Activated CD8-positive, alpha-beta T cell treated with anti-CD3 and anti-CD28 coated beads, Interleukin-2, amount 10 ng/mL, durations not matched to agents 7 days and 5 days (primary cell): ENCODE measurements at places on chromosomes 3 and 15. TPM values are rescaled to one million over a fixed set of nuclear protein-coding genes. Genes with fewer than 3 reads are reported as not detected.

DNA sequence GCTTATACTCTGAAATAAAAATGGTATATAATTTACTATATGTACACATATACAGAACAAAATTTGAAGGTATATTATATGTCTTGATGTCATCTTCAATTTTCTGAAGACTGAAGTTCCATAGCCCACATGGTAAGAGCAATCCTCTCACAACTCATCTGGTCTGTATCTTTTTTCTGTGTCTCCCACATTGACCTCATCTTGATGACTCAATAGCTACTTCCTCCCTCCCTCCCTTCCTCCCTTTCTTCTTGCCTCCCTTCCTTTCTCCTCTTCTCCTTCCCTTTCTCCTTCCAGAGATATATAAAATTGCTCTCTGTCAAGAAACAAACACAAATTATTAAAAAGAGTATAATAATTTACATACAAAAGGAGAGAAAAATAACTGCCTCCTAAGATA, 268.5 kb downstream of the SQOR start:
- no peak for DNase-seq
- no peaks in the 10 kb centered on the region for H3K36me3 ChIP-seq
- H3K27me3 ChIP-seq = peaks cover 2% of the 10 kb centered on the region
- no peak overlapping the region for H3K4me3 ChIP-seq
- no peaks in the 10 kb centered on the region for H3K4me1 ChIP-seq

DNA sequence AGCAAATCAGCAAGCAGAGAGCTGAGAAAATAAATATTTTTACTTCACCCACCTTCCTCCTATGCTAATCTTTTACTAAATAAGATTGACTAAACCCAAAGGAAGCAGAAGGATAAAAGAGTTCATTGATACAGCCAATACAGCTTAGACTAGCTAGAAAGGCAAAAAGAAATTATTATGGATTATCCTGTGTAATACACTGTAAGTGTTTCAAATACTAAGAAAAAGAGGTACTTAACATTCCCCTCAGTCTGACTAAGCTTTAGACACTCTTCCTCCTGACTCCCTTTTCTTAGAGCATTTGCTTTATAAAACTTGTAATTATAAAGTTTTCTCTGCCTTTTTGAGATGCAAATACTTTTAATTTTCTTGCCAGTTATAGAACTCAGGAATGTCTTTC, 848.9 kb upstream of the CADM2 start:
- no peak overlapping the region for H3K4me3 ChIP-seq
- H3K27me3 ChIP-seq = no peaks in the 10 kb centered on the region
- H3K27ac ChIP-seq = no peak overlapping the region
- no peak for DNase-seq
- H3K4me1 ChIP-seq = no peaks in the 10 kb centered on the region

Gene SH2D7
- 0.29 TPM for total RNA-seq

Gene ITIH1
- total RNA-seq = not detected

Gene VPS18
- total RNA-seq = 17.8 TPM

DNA sequence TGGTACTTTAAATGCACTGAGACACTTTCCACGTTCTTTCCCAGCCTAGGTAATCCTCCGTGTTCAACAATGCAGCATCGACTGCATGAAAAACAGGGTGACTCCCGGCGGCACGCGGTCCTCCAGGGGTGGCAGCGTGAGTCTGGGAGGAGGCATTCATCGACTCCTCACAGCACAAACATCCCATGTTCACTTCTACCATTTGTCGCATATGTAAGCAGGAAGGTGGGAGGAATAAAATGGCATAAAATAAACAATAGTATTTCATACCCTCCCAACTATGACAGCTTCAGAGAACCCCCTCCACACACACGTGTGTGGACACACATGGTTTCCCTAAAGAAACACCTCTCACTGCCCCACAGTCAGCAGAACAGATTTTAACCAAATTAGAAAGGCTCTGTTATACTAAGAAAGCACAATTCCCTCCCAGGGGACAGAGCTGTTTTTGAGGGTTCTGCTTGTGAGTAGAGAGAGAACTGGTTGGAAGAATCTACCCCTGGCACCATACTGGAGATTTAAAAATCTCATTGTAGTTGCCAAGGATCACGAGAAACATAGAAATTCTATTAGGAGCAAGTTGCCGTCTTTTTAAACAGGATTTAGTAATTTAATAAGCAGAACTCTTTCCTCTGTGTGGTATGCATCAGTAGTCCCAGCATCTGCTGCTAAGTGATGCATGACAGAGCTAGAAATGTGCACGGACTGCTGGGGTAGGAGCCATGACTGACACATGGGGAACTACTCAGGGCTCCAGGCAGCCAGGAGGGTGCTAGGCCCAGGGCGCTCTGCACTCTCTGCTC, 6.0 kb downstream of the FAM43A start:
- no peak overlapping the region for H3K27ac ChIP-seq
- no peak for DNase-seq
- H3K36me3 ChIP-seq = no peaks in the 10 kb centered on the region
- H3K4me3 ChIP-seq = no peak overlapping the region
- peaks cover 30% of the 10 kb centered on the region for H3K27me3 ChIP-seq

Gene CRABP1
- not detected for total RNA-seq

Gene ANKUB1
- total RNA-seq = not detected

GRCh38 chr15:69515508-69515907, 62.9 kb downstream of the RPLP1 start:
- H3K36me3 ChIP-seq = no peaks in the 10 kb centered on the region
- peaks cover 30% of the 10 kb centered on the region for H3K27me3 ChIP-seq
- no peak for DNase-seq
- peaks cover 4% of the 10 kb centered on the region for H3K4me1 ChIP-seq
- no peak overlapping the region for H3K4me3 ChIP-seq
- H3K27ac ChIP-seq = no peak overlapping the region

Gene NUDT16
- 8.3 TPM for total RNA-seq

Gene IL16
- 243 TPM for total RNA-seq

- DNase-seq = no peak
- H3K4me3 ChIP-seq = no peak overlapping the region
- no peaks in the 10 kb centered on the region for H3K36me3 ChIP-seq
- peaks cover 18% of the 10 kb centered on the region for H3K4me1 ChIP-seq
Observed at GRCh38 chr3:9233101-9233500, 16.3 kb downstream of the SRGAP3 start.

GRCh38 chr3:168881804-168882203, 781.7 kb downstream of the MECOM start:
- H3K27ac ChIP-seq = no peak overlapping the region
- no peaks in the 10 kb centered on the region for H3K4me1 ChIP-seq
- H3K4me3 ChIP-seq = no peak overlapping the region

Gene ARHGEF26
- total RNA-seq = not detected

GRCh38 chr3:82505079-82505756, 743.8 kb upstream of the GBE1 start:
- no peak overlapping the region for H3K27ac ChIP-seq
- H3K36me3 ChIP-seq = no peaks in the 10 kb centered on the region
- DNase-seq = no peak
- no peak overlapping the region for H3K4me3 ChIP-seq
- no peaks in the 10 kb centered on the region for H3K27me3 ChIP-seq

DNA sequence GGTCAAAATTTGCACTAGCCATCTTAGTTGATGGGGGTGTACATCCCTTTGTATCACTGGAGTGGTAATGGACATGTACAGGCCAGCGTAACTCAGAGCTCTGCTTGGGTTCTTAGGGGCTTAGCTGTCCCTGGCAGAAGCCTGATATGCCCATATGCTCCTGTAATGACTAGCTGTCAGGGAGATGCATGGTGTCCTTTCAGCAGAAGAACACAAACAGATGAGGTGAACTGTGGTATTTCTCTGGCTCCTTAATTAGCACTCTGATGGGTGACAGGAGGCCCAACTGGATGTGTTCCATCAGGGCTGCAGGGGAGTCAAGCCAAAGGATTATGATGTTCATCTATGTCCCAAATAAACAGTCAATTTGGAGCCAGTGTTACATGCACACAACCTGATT, 774.5 kb downstream of the AGBL1 start:
- H3K4me3 ChIP-seq = no peak overlapping the region
- H3K4me1 ChIP-seq = no peaks in the 10 kb centered on the region
- no peaks in the 10 kb centered on the region for H3K27me3 ChIP-seq
- no peak for DNase-seq
- H3K27ac ChIP-seq = no peak overlapping the region

DNA sequence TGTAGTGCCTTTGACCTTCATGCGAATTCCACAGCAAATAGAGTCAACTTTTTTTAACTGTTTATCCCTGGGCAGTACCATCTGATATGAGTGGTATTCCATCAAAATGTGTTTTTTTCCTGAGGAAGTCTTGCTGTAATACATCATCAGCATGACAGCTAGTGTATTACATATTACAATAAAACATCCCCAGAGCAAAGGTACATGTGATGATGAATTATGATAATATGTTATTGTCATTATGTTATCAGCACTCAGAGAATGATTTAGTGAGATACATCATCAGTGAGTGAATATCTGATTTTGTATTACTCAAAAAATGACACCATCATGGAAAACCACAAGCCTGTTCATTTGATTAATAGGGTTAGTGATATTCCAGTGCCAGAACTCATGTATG, 69.7 kb upstream of the ARL6 start:
- H3K36me3 ChIP-seq = no peaks in the 10 kb centered on the region
- H3K4me1 ChIP-seq = no peaks in the 10 kb centered on the region
- H3K27me3 ChIP-seq = no peaks in the 10 kb centered on the region
- no peak overlapping the region for H3K27ac ChIP-seq
- no peak for DNase-seq

Gene MAPK6
- total RNA-seq = 31.8 TPM

Gene CISH
- total RNA-seq = 394 TPM

Gene GMPS
- total RNA-seq = 102 TPM

GRCh38 chr3:190429681-190430080, 20.0 kb downstream of the TMEM207 start:
- no peak overlapping the region for H3K27ac ChIP-seq
- H3K36me3 ChIP-seq = no peaks in the 10 kb centered on the region
- peaks cover 2% of the 10 kb centered on the region for H3K4me1 ChIP-seq
- DNase-seq = no peak

- DNase-seq = no peak
- H3K27me3 ChIP-seq = no peaks in the 10 kb centered on the region
- no peak overlapping the region for H3K4me3 ChIP-seq
Observed at GRCh38 chr3:78703944-78704343, 1063.9 kb downstream of the ROBO1 start.

DNA sequence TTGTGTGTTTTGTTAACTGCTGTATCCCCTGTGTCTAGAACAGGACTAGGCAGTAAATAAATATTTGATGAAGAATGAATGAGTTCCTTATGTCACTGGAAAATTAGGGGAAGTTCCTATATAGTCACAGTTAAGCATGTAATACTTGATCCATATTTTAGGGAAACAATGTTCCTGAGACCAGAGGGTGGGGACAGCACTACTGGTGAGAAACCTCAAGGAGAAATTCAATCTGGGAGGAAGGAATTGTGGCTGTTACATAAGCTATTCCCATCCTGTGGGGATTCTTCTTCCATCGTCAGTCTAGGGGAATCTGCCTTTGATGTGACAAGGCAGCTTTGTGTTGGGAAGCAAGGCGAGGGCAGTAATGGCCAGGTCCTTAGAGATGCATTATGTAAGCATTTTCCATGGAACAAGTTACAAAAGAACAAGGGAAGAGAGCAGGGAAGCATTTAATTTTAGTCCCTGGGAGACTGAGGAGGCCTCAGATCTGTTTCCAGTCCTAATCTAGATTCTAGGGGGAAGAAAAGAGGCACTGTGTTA, 219.3 kb upstream of the TTC14 start:
- no peaks in the 10 kb centered on the region for H3K4me1 ChIP-seq
- no peak overlapping the region for H3K4me3 ChIP-seq
- no peak for DNase-seq
- no peaks in the 10 kb centered on the region for H3K27me3 ChIP-seq

DNA sequence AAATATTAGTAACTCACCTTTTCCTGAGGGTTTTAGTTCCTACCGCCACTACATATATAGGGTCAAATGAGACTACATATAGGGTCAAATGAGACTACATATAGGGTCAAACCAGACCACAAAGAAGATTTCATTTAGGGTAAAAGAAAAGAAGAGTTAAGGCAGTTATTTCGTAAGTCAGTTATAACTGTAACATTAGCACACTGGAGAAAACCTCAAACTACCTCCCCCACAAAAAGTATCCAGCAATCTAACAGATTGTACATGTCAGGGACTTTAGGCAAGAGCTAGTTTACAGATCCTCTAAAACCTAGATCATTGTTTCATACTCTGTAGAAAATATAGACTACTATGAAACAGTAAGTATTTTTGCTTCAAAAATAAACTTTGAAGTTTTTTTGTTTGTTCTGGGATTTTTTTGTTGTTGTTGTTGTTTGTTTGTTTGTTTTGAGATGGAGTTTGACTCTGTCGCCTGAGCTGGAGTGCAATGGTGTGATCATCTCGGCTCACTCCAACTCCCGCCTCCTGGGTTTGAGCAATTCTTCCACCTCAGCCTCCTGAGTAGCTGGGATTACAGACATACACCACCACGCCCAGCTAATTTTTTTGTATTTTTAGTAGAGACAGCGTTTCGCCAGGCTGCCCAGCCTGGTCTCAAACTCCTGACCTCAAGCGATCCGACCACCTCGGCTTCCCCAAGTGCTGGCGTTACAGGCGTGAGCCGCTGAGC, 92.4 kb upstream of the CGNL1 start:
- no peak overlapping the region for H3K4me3 ChIP-seq
- no peak overlapping the region for H3K27ac ChIP-seq
- H3K36me3 ChIP-seq = peaks cover 33% of the 10 kb centered on the region
- peaks cover 4% of the 10 kb centered on the region for H3K4me1 ChIP-seq
- H3K27me3 ChIP-seq = no peaks in the 10 kb centered on the region

GRCh38 chr15:94387442-94387841, 156.1 kb downstream of the MCTP2 start:
- DNase-seq = no peak
- no peaks in the 10 kb centered on the region for H3K27me3 ChIP-seq
- peak overlapping the region; percentile 15 for H3K4me3 ChIP-seq
- H3K27ac ChIP-seq = peak overlapping the region; percentile 80

Gene TUBGCP5
- total RNA-seq = 25.3 TPM

GRCh38 chr3:63193647-63194046, 84.5 kb upstream of the SYNPR start:
- no peak overlapping the region for H3K27ac ChIP-seq
- no peak for DNase-seq
- no peaks in the 10 kb centered on the region for H3K27me3 ChIP-seq
- no peaks in the 10 kb centered on the region for H3K36me3 ChIP-seq
- H3K4me1 ChIP-seq = no peaks in the 10 kb centered on the region
- no peak overlapping the region for H3K4me3 ChIP-seq

DNA sequence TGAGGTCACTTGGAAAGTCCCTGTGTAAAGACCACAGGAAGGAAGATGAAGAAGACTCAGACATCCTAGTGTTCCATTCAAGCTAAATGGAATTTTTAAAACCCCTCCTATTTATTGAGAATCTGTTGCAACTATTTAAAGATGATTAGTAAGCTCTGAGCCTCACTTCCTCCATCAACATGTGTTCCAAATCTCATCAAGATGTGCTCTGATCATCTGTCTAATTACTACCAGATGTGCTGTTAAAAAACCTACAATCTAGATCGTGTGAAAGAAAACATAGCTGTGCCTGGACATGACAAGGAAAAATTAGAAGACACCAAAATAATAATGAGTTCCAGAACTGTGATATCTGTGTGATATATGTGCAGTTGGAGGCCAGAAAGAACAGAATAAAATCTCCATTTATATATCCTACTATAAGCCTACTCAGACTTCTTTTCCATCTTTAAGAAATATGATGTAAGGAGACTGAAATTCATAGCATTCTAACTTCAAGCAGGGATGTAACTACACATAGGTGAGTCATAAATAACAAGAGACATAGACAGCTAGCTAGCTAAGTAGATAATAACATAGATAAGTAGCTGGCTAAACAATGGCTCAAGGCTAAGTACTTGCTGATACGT, 7.8 kb downstream of the XPC start:
- H3K27ac ChIP-seq = no peak overlapping the region
- H3K4me3 ChIP-seq = no peak overlapping the region
- H3K27me3 ChIP-seq = no peaks in the 10 kb centered on the region
- H3K36me3 ChIP-seq = peaks cover 56% of the 10 kb centered on the region
